Activated effector memory CD4-positive, alpha-beta T cell treated with Interleukin-2 at 50 U/mL for 16 hours (primary cell): ENCODE measurements at places on chromosomes 13 and 19.

DNA sequence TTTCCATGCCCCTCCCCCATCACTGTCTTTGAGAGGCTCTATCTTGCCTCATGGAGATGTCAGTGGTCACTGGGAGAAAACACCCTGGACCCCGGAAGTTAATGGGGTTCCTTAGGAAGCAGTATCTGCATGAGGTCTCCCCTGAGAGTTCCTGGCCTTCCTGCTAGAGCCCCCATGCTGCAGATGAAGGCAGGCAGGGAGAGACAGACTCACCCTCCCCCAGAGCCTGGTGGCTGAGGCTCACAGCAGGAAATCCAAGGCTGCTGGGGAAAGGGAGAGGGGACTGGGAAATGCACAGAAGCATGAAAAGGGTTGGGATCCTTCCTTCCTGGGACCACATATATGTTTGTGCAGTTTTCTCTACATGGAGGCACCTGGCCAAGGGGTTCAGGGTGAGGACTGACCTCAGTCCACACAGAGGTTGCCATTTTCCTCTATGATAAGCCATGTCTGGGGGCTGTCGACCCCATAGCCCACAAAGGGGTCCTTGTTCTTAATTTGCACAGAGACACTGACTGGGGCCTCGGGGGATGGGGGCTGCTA lies 95.4 kb downstream of the RNASEH2B start:
- no peak for DNase-seq

GRCh38 chr13:49655906-49656305 lies 27.6 kb downstream of the ARL11 start:
- DNase-seq = no peak

GRCh38 chr13:20544201-20544923 lies 18.7 kb upstream of the CRYL1 start:
- no peak for DNase-seq

DNA sequence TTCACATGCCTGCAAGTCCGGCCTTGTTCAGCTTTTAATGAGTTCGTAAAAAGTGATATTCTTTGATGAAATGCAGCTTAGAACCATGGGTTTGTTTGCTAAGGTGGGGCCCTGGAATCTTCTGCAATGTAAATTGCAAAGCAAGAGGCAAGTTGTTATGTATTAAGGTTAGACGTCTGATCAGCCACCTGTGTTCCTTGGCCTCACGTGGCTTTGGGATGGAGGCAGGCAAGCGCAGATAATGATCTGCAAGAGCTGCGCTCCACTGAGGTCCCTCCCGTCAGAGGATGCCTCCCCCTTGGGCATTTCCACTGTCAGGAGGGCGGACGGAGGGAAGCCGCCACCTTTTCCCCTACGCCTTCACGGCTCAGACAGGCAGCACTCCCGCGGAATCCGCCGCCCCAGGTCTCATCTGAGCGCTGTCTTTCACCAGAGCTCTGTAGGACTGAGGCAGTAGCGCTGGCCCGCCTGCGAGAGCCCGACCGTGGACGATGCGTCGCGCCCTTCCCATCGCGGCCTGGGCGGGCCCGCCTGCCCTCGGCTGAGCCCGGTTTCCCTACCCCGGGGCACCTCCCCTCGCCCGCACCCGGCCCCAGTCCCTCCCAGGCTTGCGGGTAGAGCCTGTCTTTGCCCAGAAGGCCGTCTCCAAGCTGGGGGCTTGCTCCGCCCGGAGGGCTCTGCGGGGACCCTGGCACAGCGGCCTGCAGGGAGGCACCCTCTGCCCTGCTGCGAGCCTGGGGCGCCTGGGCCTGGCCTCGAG lies 110.9 kb downstream of the CRYL1 start:
- no peak for DNase-seq

GRCh38 chr19:51108805-51109146 lies 567 bp upstream of the CTU1 start:
- no peak for DNase-seq

- no peak for DNase-seq
Measured at GRCh38 chr19:42327381-42327780, 1.9 kb downstream of the MEGF8 start.

GRCh38 chr19:40754611-40755247 lies 3.7 kb downstream of the SNRPA start:
- no peak for DNase-seq

- no peak for DNase-seq
Measured at GRCh38 chr19:16226878-16227836, 29.4 kb downstream of the AP1M1 start.

DNA sequence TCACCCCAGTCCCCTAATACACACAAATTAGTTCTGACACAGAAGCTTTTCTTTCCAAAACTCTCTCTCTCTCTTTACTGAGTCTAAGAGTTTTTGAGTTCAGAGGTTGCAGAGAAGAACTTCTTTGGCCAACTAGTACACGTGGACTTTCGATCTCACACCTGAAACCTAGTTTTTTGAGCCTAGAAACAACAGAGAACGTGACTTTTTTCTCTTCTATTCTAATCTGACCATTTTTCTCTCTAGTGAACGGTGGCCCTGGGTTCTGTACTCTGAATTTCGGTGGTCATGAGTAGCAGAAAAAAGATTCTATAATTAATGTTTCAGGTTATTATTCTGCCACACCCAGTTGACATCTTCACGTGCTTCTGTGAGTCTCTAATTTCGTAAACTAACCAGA lies 24.2 kb downstream of the PCDH20 start:
- DNase-seq = no peak

GRCh38 chr13:85632526-85633195 lies 166.6 kb downstream of the SLITRK6 start:
- DNase-seq = no peak

DNA sequence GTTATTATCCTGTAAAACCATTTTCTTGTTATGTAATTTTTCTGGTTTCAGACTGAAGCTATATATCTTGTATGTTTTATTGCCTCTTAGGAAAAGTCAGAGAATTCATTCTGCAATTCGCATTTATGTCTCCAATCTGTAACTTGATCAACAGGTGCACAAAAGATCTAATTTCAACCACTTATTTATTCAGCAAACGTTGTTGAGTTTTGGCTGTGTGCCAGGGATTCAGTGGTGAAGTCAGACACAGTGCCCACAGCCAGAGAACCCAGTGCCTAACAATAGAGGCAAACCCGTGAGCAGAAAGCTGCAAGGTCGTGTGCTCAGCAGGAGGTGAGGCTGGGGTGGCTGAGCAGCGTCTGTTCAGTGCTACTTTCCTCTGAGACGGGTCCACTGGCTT lies 119.5 kb upstream of the MCF2L start:
- DNase-seq = no peak

- DNase-seq = peak; percentile 47
Measured at GRCh38 chr19:41785653-41786052, 10.7 kb upstream of the CEACAM3 start.

DNA sequence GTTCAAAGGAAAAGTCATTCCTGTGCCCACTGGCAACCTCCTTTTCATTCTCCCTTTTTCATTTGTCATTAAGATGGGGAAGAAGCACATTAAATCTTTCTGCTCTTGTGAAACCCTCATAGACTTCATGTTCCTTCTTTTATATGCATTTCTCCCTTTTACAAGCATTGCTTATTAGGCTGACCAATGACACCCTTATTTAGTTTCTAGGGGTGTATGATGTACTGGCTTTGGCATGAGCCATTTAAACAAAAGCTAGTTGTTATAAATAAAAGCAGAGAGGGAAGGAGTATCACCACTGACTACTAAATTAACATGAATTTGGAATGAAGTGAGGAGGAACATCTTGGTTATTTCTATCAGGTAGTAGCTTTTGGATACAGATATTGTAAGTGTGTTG lies 68.2 kb upstream of the PCDH9 start:
- no peak for DNase-seq

DNA sequence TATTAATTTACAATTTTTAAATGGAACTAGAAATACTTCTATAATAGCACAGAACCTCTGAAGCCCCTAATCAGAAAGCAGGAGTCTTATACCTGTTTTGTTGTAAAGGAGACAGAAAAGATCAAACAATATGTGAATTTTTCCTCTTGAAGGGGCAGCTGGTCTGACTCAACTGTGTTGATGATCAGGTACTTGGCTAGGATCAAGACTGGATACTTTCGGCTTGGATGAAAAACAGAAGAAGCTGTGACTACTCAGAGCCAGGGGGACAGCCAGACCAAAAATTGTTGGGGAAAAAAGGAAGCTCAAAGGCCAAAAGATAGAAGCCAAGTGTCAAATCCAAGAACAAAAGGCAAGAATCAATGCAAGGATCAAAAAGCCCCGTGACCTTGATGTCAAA lies 195.6 kb downstream of the KCTD12 start:
- no peak for DNase-seq

GRCh38 chr19:10927730-10928562 lies 493 bp downstream of the YIPF2 start:
- DNase-seq = no peak
